ENCODE measurements at places on chromosomes 3 and 15. TPM values are rescaled to one million over a fixed set of nuclear protein-coding genes. Genes with fewer than 3 reads are reported as not detected.

Gene ZNF80
- polyA plus RNA-seq = 0.31 TPM

Gene PRR23B
- not detected for polyA plus RNA-seq

Gene FSIP1
- not detected for polyA plus RNA-seq

Gene CSPG5
- polyA plus RNA-seq = 1.7 TPM

Gene LRTM1
- polyA plus RNA-seq = not detected

Gene KY
- 3.0 TPM for polyA plus RNA-seq

Gene PP2D1
- polyA plus RNA-seq = not detected

Gene COL6A5
- not detected for polyA plus RNA-seq

Gene SAMD7
- polyA plus RNA-seq = not detected

Gene LRRC2
- 1.6 TPM for polyA plus RNA-seq

Gene SAMMSON
- not detected for polyA plus RNA-seq

Gene OCA2
- polyA plus RNA-seq = not detected

Gene AGBL1
- polyA plus RNA-seq = not detected

Gene LMAN1L
- not detected for polyA plus RNA-seq

Gene MNS1
- 9.7 TPM for polyA plus RNA-seq

Gene MRPL47
- polyA plus RNA-seq = 261 TPM

Gene WNT7A
- polyA plus RNA-seq = not detected

Gene EPM2AIP1
- 19.5 TPM for polyA plus RNA-seq

Gene GOLGA6A
- polyA plus RNA-seq = not detected

Gene AEN
- 3.6 TPM for polyA plus RNA-seq

Gene KLHL40
- polyA plus RNA-seq = not detected

Gene OXTR
- polyA plus RNA-seq = 3.7 TPM

Gene NRG4
- 0.48 TPM for polyA plus RNA-seq

Gene CFAP91
- polyA plus RNA-seq = 17.1 TPM

Data from Purkinje cell (primary cell).